ENCODE measurements at places on chromosomes 5 and 9. TPM values are rescaled to one million over a fixed set of nuclear protein-coding genes. Genes with fewer than 3 reads are reported as not detected.
A peak's percentile ranks its signal among the peaks of the same experiment; 100 is the strongest.

PCDHGA4 gene
- total RNA-seq = 0.79 TPM

ANKRD34B gene
- total RNA-seq = not detected

SHISAL2B gene
- total RNA-seq = not detected

FKBP15 gene
- 15.7 TPM for total RNA-seq

BTNL3 gene
- total RNA-seq = not detected

PCDHGB3 gene
- 0.52 TPM for total RNA-seq

NCS1 gene
- 42.3 TPM for total RNA-seq

PFDN1 gene
- total RNA-seq = 90.4 TPM

SETX gene
- 52.8 TPM for total RNA-seq

CCDC152 gene
- total RNA-seq = not detected

PPP2R2B gene
- total RNA-seq = not detected

TEX48 gene
- not detected for total RNA-seq

SIT1 gene
- not detected for total RNA-seq

NUDT12 gene
- 15.5 TPM for total RNA-seq

TRIO gene
- 96.0 TPM for total RNA-seq

CYSRT1 gene
- 0.59 TPM for total RNA-seq

CCNJL gene
- 10.3 TPM for total RNA-seq

- no peak for DNase-seq
Measured at GRCh38 chr5:82749461-82749820, 327.8 kb downstream of the TMEM167A start.

GRCh38 chr9:131981116-131981776 lies 98.4 kb downstream of the MED27 start:
- DNase-seq = no peak

GRCh38 chr9:87675906-87676515 lies 49.9 kb upstream of the CTSL start:
- DNase-seq = no peak

DNA sequence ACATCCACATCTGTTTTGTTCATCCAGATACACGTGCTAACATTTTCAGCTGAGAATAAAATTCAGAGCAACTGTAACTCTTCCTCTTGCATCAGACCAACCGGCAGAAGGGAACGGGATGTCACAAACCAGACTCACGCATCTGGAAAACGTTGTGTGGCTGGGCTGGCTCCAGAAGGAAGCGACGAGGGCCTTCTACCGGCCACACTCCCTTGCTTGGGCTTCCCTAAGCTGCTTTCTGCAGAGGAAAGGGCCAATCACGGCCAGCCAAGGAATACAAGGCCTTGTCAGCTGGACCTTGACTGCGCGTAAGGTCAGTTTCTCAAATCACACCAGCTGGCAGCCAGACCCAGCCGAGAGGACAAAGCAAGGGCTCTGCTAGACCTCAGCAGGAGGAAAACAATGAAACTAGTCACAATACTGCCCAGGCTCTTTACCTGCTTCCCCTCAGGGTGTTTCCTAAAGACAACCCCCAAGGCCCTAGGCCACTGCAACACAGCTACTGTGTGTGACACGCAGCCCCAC lies 106.1 kb downstream of the THBS4 start:
- no peak for DNase-seq

GRCh38 chr9:136311051-136312008 lies 7.4 kb upstream of the CCDC187 start:
- no peak for DNase-seq

DNA sequence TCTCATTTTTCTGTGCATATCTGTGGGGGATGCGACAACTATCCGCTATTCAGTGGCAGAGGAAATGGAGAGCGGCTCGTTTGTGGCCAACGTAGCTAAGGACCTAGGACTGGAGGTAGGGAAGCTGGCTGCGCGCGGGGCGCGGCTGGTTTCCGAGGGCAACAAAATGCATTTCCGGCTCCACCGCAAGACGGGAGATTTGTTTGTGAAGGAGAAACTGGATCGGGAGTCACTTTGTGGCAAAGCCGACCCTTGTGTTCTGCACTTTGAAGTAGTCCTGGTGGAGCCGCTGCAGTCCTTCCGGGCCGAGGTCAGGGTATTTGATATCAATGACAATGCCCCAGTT lies 320 bp downstream of the PCDHB1 start:
- no peak for DNase-seq

DNA sequence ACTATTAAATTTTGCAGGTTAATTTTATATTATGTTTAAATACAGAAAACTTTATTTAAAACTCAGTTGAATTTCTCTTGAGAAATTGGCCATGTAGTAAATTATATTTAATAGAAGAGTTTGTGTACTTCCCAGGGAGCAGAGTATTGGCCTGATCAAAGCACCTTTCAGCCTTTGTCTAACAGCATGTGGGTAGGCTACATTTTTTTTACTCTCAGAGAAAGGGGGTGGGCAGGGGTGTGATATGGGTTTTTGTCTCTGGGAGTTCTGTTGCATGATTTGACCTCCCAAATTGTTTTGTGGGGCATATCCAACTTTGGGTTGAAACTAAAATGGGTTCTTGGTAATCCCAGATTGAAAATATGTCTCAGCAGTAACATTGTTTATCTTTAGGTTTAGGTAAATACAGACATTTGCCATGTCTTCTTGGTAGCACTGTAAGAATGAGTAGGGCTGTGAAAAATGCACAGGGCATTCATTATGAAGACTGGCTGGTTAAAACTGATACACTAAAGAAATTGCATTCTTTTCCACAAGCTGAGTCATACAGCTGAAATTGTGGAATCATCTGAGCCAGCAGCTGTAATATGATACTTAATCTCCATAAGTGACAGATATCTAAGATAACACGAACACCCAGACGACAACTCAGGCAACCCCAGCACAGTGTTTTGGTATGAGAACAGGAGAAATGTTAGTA lies 75.4 kb upstream of the CDKN2B start:
- DNase-seq = no peak

GRCh38 chr5:124981901-124982300 lies 235.5 kb upstream of the ZNF608 start:
- no peak for DNase-seq

DNA sequence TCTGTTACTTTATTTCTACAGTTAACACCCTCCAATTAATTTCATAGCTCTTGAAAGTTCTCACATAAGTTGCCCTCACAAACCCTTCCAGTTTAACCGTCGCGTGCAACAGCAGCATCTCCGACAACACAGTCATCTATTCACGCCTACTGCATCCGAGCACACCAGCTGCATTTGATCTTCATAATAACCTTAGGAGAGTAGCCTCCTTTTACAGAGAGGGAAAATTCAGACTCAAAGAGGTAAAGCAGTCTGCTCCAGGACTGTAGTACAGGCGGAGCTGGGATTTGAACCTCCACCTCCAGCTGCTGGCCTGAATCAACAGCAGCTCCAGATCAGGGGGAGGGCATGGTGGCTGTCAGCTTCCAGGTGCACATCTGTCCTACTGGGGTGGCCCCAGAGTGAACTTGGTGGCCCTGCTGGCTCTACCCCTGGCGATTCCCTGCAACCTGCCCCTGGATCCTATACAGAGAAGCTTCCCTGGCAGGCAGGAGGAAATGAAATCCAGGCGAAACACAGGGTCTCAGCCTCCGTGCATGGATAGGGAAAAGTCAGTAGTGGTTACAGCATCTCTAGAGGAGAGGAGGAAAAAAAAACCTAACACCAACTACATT lies 71.6 kb upstream of the UNC5A start:
- DNase-seq = no peak

DNA sequence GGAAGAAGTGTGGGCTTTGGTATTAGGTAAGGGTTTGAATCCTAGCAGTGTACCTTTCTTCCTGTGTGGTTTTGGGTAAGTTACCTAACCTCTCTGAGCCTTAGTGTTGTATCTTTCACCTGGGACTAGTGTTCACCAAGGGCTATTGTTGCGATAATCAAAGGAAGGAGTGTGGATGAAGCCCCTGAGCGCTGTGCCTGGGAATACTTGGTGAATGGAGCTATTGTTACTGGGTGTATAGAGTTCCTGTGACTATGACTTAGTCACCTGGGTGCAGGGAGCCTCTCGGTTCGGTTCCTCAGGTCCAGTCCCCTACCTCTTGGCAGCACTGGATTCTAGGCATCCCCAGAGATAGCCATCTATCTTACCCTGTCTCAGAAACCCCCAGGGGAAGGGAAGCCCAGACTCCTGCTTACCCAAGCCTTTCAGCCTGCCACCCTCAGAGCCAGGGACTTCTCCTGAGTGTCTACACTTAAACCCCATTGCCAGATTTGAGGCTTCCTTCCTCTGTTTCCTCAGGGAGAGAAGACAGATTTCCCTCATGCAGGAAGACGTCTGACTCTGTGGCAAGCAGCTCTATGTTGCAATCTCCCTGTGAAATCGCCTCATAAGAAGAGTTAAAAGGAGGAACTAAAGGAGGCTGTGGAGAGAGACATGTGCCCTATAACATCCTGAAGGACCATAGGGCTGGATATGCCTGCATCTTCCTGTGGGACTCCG lies 181.0 kb upstream of the PITX1 start:
- no peak for DNase-seq

GRCh38 chr9:131092548-131093440 lies 3.5 kb upstream of the AIF1L start:
- no peak for DNase-seq

GRCh38 chr5:67549296-67549618 lies 352.7 kb upstream of the CD180 start:
- no peak for DNase-seq

DNA sequence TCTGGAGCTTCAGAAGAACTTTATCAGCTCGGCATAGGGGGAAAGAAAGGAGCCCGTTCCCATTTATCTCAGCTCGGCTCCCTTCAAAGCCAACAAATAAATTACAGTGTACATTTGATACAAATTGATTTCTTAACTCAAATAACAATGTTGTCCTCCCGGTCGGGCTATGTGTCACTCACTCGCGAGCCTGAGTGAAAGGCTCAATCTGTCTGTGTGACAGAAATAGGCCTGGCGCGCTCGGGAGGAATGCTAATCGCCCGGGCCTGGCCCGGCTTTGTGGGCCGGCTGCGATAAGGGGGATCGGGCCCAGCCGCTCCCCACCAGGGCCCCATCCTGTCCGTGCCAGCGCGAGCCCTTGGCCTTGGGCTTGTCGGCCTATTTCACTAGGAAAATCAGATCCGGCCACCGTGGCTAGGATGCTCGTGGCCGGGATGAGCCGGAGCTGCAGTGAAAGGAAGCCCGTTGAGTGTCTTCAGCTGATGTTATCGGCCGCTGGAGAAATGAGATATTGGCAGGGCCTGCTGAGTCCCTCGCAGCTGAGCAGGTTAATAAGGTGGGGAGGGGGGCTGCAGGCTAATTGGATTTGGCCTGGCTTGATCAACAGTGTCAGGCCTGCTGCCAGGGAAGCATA lies 258.7 kb downstream of the IRX1 start:
- no peak for DNase-seq

DNA sequence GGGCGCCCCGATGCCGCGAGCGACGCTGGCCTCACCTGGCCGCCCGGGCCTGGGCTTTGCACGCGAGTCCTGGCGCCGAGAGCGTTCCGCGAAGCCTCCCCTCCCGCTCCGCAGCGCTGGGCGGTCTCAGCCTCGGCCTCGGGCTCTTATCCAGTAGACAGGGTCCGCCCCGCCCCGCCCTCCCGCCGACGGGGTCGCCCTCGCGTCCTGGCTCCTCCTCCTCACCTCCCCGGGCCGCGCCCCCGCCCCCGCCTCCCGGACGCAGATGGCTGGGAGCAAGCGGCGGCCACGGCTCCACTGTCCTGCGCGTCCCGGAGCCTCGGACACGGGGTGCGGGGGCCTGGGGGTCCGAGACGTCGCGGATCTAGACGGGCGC lies at the start of gene SLC6A3:
Gene SLC6A3 (minus strand): TSS at position 128 of the 376 bp plus-strand sequence. CDS start 2,243 bp downstream, outside the sequence.
- no peak for DNase-seq

- no peak for DNase-seq
Measured at GRCh38 chr5:94945656-94946055, 327.2 kb downstream of the SLF1 start.

- no peak for DNase-seq
Measured at GRCh38 chr9:132762896-132763295, 92.6 kb downstream of the GTF3C4 start.

GRCh38 chr5:50968356-50969149 lies 302.1 kb downstream of the PARP8 start:
- DNase-seq = no peak

GRCh38 chr5:32639943-32640342 lies 54.6 kb downstream of the SUB1 start:
- DNase-seq = no peak

DNA sequence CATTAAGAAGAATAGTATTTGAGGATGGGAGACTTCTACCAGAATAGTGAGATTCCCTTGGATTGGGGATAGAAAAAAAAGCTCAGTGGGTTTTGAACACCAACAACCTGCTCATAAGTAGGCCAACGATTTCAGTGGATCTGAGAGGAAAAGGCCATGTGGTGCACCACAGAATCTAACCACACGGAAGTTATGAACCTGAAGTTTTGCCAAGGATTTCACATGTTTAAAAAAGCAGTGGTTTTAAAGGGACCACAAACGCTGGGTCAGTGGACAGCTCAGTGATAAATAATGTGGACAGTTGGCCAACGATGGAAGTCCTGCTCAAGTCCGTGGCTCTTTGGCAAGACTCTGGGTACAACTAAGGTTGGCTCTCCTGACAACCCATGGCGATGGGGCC lies 107.2 kb upstream of the TXNDC8 start:
- no peak for DNase-seq

DNA sequence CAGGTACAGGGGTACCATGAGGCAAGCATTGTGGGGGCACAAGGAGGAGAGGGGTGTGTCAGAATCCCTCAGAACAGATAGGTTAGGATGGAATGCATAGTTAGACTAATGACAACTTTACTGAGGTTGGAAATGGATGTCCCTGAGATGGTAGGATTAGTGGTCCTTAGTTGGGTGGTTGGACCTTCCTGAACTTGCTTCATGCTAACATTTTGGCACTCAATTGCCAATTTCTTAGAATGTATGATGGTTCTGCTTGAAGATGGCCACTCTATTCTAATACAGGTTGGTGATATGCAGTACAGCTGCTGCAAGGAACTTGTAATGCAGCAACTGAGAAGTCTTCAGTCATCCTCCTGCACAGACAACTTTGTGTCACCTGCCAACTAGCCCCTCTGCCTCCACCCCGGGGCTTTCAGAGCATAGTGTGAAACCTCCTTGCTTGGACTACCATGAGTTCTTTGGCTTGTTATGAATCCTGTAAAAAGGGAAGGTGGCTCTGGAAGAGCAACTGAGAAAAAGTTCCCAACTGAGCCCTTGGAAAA lies 5.4 kb downstream of the CCNI2 start:
- DNase-seq = no peak

- no peak for DNase-seq
Measured at GRCh38 chr9:113368982-113369854, 7.6 kb downstream of the HDHD3 start.

DNA sequence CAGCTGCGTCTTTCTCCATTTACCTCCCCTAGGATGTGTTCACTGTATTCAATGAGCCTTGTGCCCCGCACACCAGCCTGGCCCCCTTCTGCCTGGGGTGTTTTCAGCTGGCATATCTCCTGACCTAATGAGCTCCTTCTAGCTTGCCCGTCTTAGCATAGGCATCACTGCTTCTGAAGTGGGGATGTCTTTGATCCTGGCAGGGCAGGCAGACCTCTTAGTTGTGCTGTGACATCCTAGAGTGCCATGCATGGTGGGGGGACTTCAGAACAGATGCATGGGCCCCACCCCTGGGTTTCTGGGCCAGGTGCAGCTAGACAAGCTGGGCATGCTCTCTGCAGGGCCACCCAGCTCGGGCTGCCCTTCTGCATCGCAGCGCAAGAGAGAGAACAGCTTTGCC lies 172.7 kb downstream of the GADD45G start:
- DNase-seq = no peak

- DNase-seq = no peak
Measured at GRCh38 chr9:7336356-7337065, 463.1 kb downstream of the DMAC1 start.

GRCh38 chr5:6328173-6328572 lies 50.2 kb downstream of the MED10 start:
- DNase-seq = peak; percentile 30

- DNase-seq = peak; percentile 18
Measured at GRCh38 chr5:69450116-69450515, 35.2 kb downstream of the MARVELD2 start.

GRCh38 chr9:115254287-115255180 lies 136.6 kb upstream of the TNC start:
- no peak for DNase-seq
